ENCODE measurements at places on chromosomes 1 and 21.

DNA sequence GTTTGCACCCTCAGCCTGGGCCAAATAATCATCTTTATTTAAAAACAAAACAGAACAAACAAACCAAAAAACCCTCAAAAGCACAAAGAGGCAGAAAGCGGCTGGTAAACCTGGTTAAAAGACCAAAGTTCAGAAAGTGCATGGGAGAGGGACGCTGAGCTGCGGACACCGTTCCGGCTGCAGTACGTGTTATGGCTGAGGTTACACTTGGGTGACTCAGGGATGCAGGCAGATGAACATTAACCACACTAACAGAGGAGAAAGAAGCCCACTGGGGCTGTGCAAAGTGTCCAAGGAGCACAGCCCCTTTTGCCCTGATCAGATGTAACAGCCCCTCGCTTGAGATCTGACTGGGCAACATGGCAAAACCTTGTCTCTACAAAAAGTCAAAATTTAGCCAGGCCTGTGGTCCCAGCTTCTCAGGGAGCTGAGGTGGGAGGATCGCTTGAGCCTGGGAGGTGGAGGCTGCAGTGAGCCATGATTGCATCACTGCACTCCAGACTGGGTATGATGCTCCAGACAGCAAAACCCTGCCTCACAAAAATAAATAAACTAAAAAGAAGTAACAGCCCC lies 28.3 kb downstream of the GPR157 start:
- DNase-seq = no peak

GRCh38 chr1:226809785-226810571 lies 60.4 kb upstream of the PSEN2 start:
- DNase-seq = no peak

- no peak for DNase-seq
Measured at GRCh38 chr21:45937721-45938452, 43.7 kb upstream of the COL6A1 start.

DNA sequence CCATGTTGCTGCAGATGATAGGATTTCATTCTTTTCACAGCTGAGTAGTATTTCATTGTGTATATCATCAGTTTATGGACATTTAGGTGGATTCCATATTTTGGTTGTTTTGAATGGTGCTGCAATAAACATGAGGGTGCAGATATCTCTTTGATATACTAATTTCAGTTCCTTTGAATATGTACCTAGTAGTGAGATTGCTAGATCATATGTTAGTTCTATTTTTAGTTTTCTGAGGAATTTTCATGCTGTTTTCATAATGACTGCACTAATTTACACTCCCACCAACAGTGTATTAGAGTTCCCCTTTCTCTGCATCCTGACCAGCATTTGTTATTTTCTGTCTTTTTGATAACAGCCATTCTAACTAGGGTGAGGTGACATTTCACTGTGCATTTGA lies 82.1 kb downstream of the BRINP2 start:
- no peak for DNase-seq
